ENCODE measurements at places on chromosomes 16 and 17.

DNA sequence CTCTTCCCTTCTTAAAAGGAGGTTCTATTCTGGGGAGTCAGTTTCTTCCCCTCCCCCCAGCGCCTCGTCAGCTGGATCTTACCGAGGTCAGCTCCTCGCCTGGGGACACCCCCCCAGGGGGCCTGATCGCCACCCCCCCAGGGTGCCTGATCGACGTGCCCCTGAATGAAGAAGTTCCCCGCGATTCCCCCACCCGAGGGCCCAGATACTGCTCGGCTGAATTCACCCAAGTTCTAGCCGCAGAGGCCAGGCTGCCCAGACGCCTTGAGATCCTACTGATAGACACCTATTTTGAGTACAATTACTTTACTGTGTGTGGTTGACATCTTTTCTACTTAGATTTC, 1.4 kb downstream of the RAB11FIP3 start:
- no peak for ATAC-seq

- ATAC-seq, result no peak
Observed at GRCh38 chr16:4935241-4935855, 1.6 kb downstream of the PPL start.

- ATAC-seq, result no peak
Observed at GRCh38 chr16:77868052-77868451, 79.7 kb downstream of the VAT1L start.

- ATAC-seq, result no peak
Observed at GRCh38 chr16:87919681-87919994, 16.7 kb downstream of the CA5A start.

GRCh38 chr17:17870247-17870646, 33.5 kb upstream of the SREBF1 start:
- no peak for ATAC-seq

DNA sequence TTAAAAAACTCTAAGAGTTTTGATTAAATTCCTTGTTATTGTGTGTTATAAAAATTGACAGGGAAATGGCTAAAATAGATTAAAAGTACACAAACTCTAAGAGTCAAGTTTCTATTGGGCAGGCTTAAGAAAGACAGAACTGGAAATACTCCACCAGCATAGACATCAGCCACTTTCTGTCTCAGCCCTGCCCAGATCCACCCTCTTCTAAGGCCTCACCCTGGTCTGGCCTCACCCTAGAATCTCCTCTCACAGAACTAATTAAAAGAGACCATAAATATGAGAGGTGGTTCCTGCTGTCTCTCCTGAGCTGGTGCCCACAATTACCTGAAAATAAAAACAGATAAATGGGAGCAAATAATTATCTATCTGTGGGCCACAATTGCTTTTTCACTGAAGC, 1951.0 kb downstream of the TP53TG3F start:
- ATAC-seq, result no peak

DNA sequence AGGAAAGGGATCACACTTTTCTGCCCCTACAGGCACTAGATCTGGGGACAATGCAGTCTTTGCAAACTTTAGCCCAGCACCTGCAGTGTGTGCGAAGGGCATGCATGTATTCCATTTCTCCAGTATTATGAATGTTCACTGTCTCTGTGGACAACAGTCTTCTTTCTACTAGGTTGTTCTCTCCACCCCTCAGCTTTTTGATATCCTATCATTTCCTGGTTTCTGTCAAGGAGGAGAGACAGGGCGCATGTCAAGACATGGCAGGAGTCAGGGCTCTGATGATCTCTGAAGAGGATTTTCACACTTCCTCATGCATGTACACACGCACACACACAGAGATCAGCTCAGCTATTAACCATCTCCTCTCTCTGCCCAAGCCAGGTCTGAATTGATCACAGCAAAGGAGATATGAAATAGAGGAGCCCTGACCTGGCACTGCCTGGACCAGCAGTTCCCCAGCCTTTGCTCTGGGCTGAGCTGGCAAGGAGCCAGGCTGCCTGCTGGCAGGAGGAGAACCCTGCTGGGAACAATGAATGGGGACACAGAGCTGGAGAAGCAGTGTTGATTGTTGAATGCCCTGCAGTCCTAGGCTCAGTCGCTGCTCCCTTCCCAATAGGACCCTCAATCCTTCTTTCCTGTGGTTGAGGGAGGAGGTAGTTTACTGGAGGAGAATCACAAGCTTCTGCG, 2.6 kb downstream of the GPR179 start:
- ATAC-seq, result peak; percentile 59

DNA sequence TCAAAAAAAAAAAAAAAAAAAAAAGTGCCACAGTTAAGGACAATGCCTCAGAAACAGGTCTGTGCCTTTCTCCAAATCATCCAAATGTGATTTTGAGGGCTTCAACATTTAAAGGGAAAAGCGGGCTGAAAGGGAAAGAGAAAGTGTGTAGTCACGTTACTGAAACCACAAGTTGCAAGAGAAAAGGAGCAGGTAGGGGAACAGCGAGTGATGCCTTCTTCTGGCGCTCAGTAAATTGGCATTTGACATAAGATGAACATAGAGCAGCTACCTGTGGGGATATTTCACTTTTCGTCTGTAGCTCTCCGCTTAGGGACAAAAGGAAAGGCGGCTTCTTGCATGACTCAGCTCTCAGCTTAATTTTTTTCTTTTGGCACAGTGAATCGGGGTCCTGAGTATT, 11.1 kb downstream of the CMTM2 start:
- ATAC-seq, result no peak

- no peak for ATAC-seq
Observed at GRCh38 chr17:46143827-46144236, 49.4 kb downstream of the KANSL1 start.

DNA sequence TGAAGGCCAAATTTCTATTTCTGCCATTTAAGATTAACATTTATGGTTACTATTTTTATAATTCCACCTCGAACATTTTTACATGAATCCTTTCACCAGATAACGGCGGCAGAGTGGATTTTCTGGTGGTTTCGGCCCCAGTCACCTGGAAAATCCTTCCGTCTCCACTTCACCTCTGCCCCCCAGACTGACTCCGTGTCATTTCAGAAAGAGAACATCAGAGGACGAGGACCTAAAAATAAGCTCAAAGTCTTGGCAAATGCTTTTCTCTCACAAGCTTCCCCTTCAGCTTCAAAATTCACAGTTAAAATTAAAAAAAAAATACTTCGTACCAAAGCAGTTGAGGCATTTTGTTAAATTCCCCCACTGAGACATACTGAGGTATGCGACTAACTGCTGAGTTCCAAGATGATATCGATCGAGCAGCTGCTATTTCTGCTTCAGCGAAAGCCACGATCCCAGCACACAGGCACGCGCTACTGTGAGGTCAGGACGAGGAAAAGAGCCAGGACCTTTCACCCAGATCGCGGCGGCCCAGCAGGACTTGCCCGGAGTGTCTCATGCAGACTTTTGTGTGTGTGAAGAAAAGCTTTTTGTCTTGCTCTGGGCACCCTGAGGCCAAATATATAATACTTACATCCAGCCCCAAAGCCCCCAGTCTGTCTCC, 36.8 kb downstream of the ASPA start:
- peak; percentile 77 for ATAC-seq

GRCh38 chr17:12983991-12984884, 33.6 kb downstream of the ELAC2 start:
- peak; percentile 60 for ATAC-seq

GRCh38 chr16:89039756-89040155, 53.9 kb upstream of the ACSF3 start:
- ATAC-seq, result no peak

GRCh38 chr16:48497932-48498768, 111.8 kb downstream of the N4BP1 start:
- ATAC-seq, result no peak

DNA sequence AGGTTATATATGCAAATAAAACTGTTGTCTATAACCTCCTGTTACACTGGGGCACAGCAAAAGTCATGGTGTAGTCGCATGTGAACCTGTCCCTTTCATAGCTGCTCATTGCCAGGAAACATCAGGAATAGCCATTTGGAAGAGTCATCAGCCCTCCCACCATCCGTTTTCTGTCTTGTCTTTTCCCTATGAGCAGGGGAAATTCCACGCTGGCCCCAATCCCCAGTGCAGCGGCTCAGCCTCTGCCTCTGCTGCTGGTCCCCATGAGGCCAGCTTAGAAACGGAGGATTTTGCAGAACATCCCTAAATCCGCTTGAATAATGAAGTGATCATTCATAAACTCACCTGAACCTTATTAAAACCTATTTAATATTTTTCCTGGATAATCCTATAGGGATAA, 10.5 kb downstream of the MAPT start:
- no peak for ATAC-seq

DNA sequence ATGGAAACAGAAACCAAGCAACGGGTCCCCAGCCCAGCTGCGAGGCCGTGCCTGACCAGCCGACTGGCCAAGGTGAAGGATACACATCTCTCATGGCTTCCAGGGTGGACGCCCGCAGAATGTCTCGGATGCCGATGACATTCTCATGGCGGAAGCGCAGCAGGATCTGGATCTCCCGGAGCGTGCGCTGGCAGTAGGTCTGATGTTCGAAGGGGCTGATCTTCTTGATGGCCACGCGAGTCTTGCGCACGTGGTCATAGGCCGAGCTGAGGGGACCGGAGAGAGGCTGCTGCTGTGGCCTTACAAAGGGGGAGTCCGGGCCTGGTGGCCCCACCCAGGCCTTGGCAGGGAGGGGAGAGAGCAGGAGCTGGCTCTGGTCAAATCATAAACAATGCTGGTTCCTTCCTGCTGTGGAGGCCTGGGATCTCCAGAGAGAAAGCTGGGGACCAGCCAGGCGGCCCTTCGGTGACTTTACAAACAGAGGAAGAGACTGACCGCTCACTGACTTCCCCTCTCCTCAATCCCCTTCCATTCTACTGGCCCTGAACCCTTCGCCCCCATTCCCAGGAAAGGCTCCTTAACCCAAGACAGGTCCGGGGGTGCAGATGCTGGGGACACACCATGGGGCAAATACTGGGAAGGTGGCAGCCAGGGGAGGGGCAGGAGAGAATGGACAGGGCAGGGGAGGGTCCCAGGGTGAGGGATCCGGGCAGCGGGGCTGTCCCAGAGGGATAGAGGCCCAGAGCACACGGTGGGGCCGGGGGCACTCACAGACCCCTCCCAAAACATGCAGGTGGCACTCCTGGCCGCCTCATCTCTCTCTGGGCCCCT, 1.1 kb downstream of the MAPK3 start:
- ATAC-seq, result peak; percentile 12

DNA sequence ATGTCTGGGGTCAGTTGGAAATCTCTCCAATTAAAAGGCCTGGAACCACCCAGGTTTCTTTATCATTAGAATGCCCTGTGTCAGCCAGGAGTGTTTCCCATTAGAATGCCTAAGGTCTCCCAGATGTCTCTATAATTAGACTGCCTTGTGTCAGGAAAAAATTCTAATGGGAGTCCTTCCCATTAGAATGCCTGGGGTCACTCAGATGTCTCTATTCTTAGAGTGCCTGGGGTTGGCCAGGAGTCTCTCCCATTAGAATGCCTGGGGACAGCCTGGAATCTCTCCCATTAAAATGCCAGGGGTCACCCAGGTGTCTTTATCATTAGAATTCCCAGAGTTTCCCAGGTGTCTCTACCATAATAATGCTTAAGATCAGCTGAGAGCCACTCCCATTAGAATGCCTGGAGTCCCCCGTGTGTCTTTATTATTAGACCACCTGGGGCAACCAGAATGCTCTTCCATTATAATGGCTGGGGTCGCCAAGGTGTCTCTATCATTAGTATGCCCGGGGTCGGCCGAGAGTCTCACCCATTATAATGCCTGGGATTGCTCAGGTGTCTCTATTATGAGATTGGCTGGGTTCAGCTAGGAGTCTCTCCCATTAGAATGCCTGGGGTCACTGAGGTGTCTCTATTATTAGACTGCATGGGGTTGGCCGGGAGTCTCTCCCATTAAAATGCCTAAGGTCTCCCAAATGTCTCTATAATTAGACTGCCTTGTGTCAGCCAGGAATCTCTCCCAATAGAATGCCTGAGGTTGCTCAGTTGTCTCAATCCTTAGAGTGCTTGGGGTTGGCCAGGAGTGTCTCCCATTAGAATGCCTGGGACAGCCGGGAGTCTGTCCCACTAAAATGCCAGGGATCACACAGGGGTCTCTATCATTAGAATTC, 2254.6 kb downstream of the TP53TG3F start:
- no peak for ATAC-seq

DNA sequence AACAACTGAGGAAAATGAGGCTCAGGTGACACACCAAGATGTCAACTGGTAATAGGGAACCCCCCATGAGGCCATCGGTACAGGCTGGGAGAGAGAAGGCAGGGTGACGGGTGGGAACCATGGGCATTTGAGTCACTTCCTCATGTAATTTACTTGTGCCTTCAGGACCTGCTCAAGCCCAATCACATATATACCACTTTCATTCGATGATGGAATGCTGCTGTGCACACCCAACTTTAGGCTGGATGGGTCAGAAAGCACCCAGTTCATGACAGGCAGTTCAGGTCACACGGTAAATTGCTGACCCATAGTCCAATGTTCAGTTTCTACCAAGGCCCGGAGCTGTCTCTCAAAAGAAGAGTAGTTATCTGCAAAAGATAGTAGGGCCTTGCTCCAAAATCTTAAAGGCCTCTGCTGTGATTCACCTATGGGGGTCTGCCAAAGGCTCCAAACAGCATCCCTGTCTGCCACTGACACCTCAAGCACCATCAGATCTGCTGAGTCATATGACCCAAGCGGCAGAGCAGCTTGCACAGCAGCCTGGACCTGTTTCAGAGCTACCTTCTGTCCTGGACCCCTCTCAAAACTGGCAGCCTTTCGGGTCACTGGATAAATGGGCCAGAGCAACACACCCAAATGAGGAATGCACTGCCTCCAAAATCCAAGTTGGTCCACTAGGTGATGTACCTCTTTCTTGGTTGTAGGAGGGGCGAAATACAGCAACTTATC, 24.7 kb downstream of the ZZEF1 start:
- ATAC-seq, result no peak

DNA sequence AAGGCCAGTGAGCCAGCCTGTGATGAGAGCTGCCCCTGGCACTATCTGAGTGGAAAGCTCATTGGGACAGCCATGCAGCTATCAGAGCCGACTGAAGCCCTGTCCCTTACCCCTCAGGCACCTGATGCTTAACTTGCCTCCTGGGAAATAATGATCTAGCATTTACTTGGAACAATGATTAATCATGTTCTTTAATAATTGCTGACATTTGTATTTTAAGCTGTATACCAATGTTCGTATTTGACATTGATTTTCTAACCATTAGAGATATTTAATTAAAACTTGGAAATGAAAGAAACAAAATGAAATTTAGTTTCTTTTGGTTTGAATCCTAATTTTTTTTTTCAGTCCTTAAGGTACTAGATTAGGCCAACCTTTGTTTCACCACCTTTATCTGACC, 10.5 kb downstream of the PDP2 start:
- no peak for ATAC-seq

DNA sequence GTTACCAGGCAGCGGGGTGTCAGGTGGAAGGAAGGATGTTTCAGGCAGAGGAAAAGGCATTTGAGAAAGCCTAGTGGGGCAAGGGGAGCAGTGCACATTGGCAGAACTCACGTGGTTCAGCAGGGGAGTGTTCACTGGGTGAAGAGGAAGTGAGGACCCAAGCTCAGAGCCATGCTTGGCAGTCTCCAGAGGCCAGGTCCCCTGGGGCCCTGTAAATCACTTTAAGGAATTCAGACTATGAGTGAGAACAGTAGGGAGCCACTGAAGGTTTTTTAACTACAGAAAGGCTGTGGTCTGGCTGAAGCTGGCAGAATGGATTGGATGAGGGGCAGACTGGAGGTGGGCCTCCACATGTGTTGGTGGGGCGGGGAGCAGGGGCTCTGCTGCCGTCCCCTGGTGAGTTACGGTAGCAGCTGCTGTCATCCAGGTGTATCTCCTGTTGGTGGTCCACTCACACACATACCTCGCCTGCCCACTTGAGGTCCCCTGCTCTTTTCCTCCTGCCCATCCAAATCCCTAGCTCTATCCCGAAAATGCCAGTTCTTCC, 5.1 kb downstream of the CLEC16A start:
- ATAC-seq, result no peak
